ENCODE measurements at places on chromosomes 1 and 21. TPM values are rescaled to one million over a fixed set of nuclear protein-coding genes. Genes with fewer than 3 reads are reported as not detected.

- no peaks in the 10 kb centered on the region for H3K27me3 ChIP-seq
- no peak overlapping the region for H3K4me3 ChIP-seq
- H3K36me3 ChIP-seq = no peaks in the 10 kb centered on the region
- no peak overlapping the region for H3K27ac ChIP-seq
These were observed 9.3 kb upstream of the ST6GALNAC3 start for GRCh38 chr1:76065270-76065669.

GRCh38 chr1:192697771-192698170, 61.8 kb downstream of the RGS13 start:
- no peaks in the 10 kb centered on the region for H3K27me3 ChIP-seq
- no peak for DNase-seq
- no peaks in the 10 kb centered on the region for H3K4me1 ChIP-seq
- H3K27ac ChIP-seq = no peak overlapping the region

The RCSD1 gene
- 110 TPM for total RNA-seq

The ATP1A2 gene
- total RNA-seq = not detected

GRCh38 chr1:20699558-20699957, 18.2 kb downstream of the KIF17 start:
- H3K27ac ChIP-seq = no peak overlapping the region
- DNase-seq = no peak
- H3K27me3 ChIP-seq = no peaks in the 10 kb centered on the region
- peaks cover 15% of the 10 kb centered on the region for H3K4me1 ChIP-seq
- no peak overlapping the region for H3K4me3 ChIP-seq

The OPRD1 gene
- not detected for total RNA-seq

DNA sequence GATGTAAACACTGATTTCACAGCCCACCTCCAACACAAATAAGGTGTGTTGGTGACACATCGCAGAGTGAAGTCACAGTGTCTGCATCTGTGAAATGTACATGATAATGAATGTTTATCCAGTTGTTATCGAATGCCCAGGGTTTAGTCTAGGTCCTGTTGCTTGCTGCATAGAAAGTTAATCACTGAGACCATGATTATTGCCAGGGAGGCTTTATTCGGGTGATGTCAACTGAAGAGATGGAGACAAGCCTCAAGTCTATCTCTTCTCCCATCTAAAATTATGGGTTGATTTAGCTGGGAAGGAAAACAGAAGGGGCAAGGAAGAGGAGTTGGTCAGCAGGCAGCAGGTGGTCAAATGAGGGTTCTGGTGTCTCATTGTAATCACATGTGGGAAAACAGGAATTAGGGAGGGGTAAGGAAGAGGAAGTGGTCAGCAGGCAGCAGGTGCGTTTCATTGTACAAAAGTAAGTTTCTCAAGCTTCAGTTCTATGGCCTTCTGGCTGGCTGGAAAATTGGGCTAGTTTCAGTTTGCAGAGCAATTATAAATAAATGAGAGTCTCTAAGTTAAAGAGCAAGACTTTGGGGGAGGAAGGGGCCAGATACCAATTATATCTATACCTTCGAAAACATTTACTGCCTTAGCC, 146.3 kb upstream of the DNAH14 start:
- no peak overlapping the region for H3K27ac ChIP-seq
- H3K4me1 ChIP-seq = no peaks in the 10 kb centered on the region

Measured in T-cell (primary cell).